Esophagus squamous epithelium (tissue), 5 donors: ENCODE measurements at places on chromosomes 6 and 20. TPM values are rescaled to one million over a fixed set of nuclear protein-coding genes. Genes with fewer than 3 reads are reported as not detected.

- no peak for DNase-seq
Measured at GRCh38 chr6:89310929-89311328, 4.2 kb downstream of the GABRR2 start.

DNA sequence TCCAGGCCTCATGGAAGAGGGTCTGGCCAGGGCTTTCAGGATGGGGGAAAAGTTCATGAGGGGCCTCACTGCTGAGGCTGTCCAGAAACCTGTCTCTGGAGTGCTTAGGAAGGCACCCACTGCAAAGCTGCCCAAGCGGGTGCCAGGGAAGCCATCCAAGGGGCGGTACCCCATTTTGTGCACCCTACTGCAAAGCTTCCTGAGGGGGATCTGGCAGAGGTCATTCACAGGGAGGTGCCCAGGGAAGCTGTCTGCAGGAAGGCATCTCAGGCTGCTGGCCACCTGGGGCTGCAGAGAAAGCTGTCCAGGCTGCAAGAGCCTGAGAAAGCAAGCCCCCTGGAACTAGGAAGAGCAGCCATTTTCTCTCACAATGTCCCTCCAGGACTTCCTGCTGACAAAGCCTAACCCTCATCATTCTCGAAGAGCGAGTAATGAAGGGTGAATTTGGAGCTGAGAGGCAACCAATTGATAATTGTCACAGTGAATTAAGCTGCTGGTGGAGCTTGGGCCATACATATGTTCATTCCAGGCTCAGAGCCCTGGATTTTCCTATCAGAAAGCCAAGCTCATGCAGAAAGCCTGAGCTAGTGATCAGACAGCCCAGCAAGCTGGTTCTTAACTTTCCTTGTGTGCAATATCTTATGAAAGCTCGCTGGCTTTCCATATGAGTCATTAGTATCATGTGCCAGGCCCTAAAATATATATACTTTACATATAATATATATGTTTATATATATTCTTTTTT, 62.2 kb upstream of the SLC22A16 start:
- DNase-seq: no peak

DNA sequence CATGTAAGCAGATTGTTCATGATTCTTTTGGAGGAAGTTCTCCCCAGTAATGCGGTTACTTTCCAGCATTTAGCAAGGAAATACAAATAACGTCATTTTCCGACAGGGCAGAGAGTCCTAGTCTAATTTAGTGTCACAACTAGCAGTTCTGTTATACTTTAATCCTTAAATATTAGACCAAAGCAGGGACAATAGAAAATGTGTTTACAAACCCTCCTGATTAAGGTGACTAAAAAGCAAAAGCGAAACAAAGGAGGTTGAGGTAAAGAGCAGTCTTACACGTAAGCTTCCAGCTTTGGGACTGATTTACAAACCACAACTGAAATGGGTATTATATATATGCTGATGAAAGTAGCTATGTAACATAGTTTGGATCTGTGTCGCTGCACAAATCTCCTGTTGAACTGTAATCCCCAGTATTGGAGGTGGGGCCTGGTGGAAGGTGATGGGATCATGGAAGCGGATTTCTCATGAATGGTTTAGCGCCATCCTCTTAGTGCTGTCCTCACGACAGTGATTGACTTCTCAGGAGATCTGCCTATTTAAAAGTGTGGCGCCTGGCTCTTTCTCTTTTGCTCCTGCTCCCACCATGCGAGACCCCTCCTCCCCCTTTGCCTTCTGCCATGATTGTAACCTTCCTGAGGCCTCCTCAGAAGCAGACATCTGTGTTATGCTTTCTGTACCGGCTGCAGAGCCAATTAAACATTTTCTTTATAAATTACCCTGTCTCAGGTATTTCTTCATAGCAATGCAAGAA, 81.9 kb downstream of the PLCB1 start:
- no peak for DNase-seq

MOG gene
- not detected for total RNA-seq

PTP4A1 gene
- total RNA-seq: 42.4 TPM

GRCh38 chr6:153125032-153125431, 6.0 kb downstream of the RGS17 start:
- no peak for DNase-seq

DNA sequence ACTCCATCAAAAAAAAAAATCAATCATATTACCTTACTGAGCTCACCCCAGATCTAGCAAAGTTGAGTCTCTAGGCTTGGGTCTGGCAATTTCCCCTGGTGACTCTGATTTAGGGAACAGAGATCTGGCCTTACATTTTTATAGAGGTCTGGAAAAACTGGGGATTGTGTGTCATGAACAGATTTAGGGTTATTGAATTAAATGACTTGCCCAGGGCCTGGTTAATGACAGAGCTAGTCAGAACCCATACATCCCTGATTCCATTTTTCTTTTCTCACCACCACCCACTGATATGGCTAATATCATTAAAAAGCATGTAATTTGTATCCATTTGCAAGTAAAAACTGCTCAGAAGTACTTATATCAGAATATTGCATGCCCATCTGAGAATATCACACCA, 163.4 kb upstream of the OGFRL1 start:
- no peak for DNase-seq

OR11A1 gene
- total RNA-seq: not detected

GRCh38 chr6:149001422-149001821, 254.6 kb downstream of the UST start:
- DNase-seq: no peak

GRCh38 chr6:27176096-27176495, 71.4 kb upstream of the PRSS16 start:
- DNase-seq: no peak

DNA sequence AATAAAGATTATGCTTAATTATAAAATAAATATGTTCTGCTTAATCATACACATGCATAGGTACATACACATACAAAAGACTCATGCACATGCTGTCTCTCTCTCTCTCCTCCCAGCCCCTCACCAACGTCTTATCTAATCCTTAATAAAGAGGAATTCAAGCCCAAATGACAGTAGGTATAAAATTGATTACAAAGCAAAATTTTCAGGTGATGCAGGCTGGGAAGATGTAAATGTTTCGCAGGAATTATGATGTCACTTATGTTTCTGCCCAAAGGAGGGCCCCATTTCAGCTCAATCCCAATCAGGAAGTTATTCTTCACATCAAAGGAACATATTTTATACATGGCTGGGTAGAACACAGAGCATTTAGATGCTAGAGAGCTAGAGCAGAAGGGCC, 284.6 kb upstream of the ID4 start:
- DNase-seq: no peak

DPPA5 gene
- not detected for total RNA-seq

- DNase-seq: no peak
Measured at GRCh38 chr6:28264834-28265401, 2.0 kb upstream of the ZSCAN26 start.

- no peak for DNase-seq
Measured at GRCh38 chr6:15410752-15411151, 164.9 kb downstream of the JARID2 start.

GRCh38 chr6:11810854-11811643, 32.4 kb upstream of the ADTRP start:
- no peak for DNase-seq

- no peak for DNase-seq
Measured at GRCh38 chr20:58984691-58985090, 3.6 kb downstream of the NELFCD start.

C6orf15 gene
- total RNA-seq: not detected

GRM1 gene
- total RNA-seq: not detected

GRCh38 chr6:36110863-36111262, 19.4 kb upstream of the MAPK13 start:
- DNase-seq: no peak

DNA sequence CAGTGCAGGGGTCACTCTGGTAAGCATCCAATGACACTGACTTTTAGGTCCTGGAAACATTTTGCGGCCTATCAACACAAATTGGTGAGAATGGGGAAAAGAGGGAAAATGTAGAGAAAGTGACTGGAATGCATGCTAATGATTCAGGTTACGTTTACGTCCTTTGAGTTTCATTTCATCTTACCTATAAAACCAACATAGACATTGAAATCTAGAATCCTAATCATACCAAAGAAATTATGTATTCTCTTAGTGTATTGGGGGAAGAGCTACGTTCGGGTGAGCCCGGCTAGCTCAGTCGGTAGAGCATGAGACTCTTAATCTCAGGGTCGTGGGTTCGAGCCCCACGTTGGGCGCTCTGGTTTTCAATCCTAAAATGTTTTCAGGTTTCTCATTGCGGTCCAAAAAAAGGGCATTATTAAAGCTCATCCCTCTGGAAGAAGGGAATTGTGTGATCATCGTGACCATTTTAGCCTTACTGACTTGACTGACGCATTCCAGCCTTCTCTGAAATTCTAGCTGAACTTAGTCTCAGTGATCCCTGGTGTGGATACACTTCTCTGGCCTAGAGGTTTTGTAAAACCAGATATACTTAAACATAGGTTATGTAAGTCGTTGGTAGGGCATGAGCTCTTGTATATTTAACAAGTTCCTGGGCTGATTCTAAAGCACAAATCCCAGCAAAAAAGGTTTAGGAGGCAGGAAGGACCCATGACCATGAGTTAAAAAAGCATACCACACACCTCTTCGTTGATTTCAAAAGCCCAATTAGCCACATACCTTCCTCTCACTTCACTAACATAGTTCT, 18.3 kb downstream of the HMGN4 start:
- DNase-seq: no peak

DNA sequence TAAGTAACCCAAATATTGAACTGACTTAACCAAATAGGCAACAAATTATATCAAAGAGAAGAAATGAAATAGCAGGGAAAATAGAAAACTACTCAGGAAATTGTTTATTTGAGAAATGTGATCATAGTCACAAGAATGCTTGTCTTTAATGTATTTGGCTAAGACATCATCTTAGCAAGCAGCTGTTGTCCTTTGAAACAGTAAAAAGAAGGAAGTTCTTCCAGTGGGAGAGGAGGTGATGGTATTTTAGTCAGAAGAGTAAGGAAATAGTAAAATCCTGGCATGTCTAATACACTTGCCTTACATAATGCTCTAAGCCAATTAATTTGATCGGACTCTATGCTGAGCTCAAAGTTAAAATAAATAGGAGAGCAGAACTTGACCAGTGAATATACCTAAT, 126.5 kb downstream of the EPM2A start:
- DNase-seq: no peak

TREML2 gene
- 0.26 TPM for total RNA-seq
